ENCODE measurements at places on chromosomes 3 and 15. TPM values are rescaled to one million over a fixed set of nuclear protein-coding genes. Genes with fewer than 3 reads are reported as not detected.

Gene APBA2
- total RNA-seq = 11.7 TPM

Gene RASGRP1
- total RNA-seq = 1.2 TPM

Gene DPPA4
- not detected for total RNA-seq

Gene OR4M2
- not detected for total RNA-seq

Gene CSPG4
- 8.2 TPM for total RNA-seq

Gene TRPM1
- not detected for total RNA-seq

Gene THRB
- total RNA-seq = 3.3 TPM

Gene PPP4R2
- total RNA-seq = 27.3 TPM

Gene CPNE4
- total RNA-seq = not detected

Gene CTXND1
- total RNA-seq = not detected

Gene TMEM266
- total RNA-seq = not detected

Gene KAT2B
- 8.2 TPM for total RNA-seq

Gene AMIGO3
- total RNA-seq = not detected

Gene THAP10
- 2.2 TPM for total RNA-seq

Gene ADAM10
- 173 TPM for total RNA-seq

Gene GRM7
- total RNA-seq = not detected

Gene AP3B2
- 0.47 TPM for total RNA-seq

Gene TLR9
- total RNA-seq = under 0.01 TPM

Gene NDN
- 201 TPM for total RNA-seq

Gene CCDC12
- 23.2 TPM for total RNA-seq

Gene CYB561D2
- total RNA-seq = 35.2 TPM

Gene ANKRD63
- total RNA-seq = not detected

Gene PARP9
- 14.6 TPM for total RNA-seq

Gene PYGO1
- total RNA-seq = 8.2 TPM

Gene EPHA3
- 1.9 TPM for total RNA-seq

Gene ANKRD34C
- total RNA-seq = not detected

Gene A4GNT
- total RNA-seq = not detected

Gene REC114
- not detected for total RNA-seq

Gene PLCB2
- total RNA-seq = 0.23 TPM

Gene CCR5
- not detected for total RNA-seq

Gene SLC22A13
- total RNA-seq = not detected

Gene AGTR1
- total RNA-seq = 15.6 TPM

Gene OXTR
- total RNA-seq = 4.2 TPM

Gene DALRD3
- 41.2 TPM for total RNA-seq

Gene TMEM42
- 57.5 TPM for total RNA-seq

Data from pericardium fibroblast (primary cell).